ENCODE measurements at places on chromosomes 7 and 10.

DNA sequence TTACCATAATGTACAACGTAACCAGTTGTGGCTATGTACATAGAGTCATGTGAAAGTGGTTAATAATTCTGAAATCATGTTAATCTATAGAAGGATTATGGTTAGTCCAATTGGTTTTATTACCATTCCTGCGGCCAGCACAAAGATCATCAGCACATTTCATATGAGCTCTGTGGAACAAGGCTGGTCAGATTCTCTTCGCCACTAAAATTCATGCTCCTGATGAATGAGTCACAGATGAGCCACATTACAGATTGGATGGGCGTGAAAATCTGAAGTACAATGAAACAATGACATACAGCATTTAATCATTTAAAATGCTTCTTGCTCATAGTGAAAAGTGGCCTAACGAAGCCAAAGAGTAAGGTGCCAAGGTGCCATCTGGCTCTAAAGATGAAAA lies 716.2 kb upstream of the PHF14 start:
- DNase-seq = no peak

DNA sequence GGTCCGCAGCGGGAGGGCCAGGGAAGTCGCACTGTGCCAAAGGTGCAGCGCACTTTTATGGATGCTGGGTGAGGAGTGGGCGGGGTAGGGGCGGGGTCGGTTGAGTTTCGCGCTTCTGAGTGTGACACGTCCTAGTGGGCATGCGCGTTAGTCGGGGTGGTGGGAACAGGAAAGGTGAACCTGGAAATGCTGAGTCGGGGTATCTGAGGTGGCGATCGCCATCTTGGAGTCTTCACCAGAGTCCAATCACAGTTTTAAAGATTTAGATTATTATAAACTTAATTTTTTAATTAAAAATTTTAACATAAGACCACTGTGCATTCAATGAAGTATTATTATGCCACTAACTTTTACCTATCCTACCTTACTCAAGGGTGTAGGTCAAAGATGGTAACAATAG lies 45.7 kb downstream of the ZNF138 start:
- DNase-seq = no peak

DNA sequence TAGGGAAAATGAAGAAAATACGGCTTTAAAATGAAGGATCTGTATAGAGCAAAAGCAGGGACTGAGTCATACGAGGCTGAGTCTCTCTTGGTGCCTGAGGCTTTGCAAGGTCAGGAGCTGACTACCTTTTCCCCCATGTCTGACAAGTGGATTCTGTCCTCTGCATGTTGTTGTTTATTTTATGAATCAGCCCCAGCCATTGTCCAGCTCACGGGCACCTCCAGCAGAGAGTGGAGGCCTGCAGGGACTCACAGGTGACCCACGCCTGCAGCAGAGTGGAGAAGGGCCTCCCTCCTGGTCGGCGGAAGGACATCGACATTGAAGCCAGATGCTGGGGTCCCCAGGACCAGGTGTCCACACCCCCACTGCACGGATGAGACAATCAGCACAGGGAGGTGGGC lies 233.9 kb downstream of the WDR37 start:
- no peak for DNase-seq

GRCh38 chr7:156177422-156178055 lies 365.3 kb upstream of the SHH start:
- DNase-seq = no peak

DNA sequence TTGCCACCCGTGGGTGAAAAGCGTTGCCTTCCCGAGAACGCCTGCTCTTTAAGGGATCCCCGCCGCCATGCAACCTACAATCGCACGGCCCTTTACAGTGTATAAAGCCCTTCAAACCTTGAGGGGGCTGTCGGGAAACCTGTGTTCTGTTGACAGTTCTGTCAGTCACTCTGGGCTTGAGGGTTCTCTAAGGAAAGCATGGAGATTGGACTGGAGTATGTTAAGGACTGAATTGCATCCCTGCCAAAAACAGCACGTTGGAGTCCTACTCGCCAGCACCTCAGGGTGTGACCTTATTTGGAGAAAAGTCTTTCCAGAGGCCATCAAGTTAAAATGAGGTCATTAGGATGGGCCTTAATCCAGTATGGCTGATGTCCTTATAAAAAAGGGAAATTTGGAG lies 70.6 kb downstream of the PFKFB3 start:
- DNase-seq = no peak

DNA sequence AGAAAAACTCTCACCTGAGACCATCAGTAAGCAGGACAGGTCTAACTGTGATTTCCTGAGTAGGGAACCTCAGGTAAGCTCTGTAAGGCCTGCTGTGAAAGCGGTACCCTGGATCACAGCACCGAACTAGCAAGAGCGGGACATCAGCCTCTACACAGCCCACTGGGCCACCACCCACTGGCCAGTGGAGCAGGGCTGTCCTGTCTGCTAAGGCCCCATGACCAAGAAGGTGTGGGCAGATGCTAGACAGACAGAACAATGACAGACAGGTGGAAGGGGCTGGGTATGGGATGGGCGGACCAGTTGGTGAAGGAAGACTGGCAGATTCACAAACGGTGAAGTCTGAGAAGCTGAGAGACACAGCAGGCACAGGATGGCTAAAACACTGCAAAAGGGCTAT lies 79.4 kb upstream of the DDC start:
- DNase-seq = no peak

- no peak for DNase-seq
Measured at GRCh38 chr7:37018954-37019353, 294.7 kb upstream of the AOAH start.

DNA sequence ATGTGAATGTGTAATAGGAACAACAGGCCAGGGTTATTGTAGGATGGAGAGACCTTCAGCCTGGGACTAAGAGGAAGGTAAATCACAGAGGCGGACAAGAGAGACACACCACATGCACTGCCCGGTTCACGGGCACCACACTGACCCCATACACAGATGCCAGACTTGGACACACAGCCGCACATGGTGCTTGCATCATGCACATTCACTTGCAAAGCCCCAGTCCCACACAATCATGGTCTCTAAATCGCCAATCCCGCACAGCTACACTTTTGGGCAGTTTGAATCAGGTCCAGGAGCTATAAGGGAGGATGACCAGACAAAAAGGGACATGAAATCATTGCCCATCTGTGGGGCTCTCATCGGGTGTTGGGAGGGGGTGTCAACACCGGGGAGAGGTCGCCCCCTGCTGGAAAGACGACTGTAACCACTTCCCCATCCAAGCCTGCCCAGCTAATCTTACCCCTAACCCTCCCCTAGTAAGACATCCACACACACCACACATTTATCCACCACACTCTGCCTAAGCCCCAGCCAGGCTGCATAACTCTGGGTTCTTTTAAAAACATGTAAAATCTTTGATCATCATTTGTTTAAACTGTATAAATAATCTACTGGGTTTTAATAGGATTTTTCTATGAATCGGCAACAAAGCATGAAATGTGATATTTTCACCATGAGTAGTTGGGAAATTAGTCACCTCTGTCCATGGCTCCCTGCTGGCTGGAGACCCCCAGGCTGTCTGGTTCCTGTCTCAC lies 40.5 kb upstream of the SLF2 start:
- DNase-seq = no peak

- DNase-seq = no peak
Measured at GRCh38 chr7:28626221-28626620, 213.9 kb downstream of the CREB5 start.

DNA sequence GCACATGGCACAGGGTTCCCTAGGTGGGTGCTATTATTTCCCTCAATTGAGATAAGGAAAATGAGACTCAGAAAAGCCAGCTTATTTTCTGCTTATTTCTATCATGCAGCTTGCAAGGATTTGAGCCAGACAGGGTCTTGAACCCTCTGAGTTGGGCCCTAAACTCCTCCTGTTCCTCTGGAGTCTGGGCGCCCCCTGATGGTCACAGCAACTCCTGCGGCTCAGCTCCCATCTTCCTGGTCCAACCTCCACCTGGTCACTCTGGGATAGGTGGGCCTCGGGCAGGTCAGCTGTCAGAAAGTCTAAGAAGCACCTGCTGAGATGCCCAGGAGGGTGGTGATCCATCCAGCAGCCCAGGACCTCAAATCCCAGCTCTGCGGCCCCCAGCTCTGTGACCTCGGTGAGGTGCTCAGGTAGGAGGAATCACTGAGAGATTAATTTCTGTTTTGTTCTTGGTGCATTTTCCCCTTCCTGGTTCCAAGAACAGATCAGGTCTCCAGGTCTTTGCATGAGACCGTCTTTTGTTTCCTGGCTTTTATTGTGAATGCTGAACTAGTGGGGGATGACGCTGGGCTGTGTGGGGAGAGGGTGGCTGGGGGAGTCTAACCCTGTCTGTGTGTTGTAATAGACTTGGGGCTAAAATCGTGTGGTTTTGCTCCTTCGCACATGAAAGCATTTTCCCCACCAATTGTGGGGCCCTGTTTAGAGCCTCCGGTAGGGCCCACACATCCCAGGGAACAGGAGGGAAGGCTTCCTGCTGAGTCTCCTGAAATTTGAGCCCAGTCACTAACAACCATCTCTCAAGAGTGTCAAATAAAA lies 32.8 kb downstream of the TMEM130 start:
- DNase-seq = no peak

Data from putamen (tissue), 1 donor.